Mucosa of gallbladder (tissue), 1 donor: ENCODE measurements at places on chromosomes 5 and 9. TPM values are rescaled to one million over a fixed set of nuclear protein-coding genes. Genes with fewer than 3 reads are reported as not detected.

Gene LOX
- 9.9 TPM for total RNA-seq

Gene ARL14EPL
- not detected for total RNA-seq

Gene GABRA6
- total RNA-seq = not detected

DNA sequence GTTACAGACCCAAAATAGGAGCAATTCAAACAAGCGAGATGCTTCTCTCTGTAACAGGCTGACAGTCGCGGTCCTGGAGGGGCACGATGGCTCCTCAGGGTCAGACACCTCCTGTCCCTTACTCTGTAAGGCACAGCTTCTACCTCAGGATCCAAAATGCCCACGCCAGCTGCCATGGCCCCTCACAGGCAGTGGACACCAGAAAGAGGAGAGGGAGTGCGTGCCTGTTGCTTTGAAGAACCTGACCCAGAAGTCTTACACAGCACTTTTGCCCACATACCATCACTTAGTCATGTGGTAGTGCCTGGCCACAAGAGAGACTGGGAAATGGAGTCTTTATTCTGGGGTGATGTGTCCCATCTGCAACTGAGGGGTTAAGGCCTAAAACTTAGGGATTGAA is 11.6 kb upstream of the ABL1 start:
- no peak for DNase-seq

- no peak for DNase-seq
Measured at GRCh38 chr5:16612007-16612406, 4.8 kb downstream of the RETREG1 start.

GRCh38 chr5:77776554-77777206 is 541 bp upstream of the TBCA start:
- no peak for DNase-seq

DNA sequence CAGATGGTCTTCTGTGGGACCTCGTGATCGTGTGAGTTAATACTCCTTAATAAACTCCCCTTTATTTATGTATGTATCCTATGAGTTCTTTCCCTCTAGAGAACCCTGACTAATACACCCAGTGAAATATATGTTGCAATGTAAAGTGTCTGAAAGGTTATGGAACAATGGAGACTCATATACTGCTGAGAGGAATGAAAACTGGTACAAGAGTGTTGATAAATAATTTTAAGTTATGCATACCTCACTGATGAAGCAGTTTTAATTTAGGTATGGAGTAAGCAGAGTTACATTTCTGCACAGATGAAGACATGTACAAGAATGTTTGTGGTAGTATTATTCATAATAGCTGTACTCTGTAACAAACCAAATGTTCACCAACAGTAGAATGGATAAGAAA is 438.3 kb downstream of the TAF11L14 start:
- no peak for DNase-seq
